GM23338 (cell line): ENCODE measurements at places on chromosomes 7 and 10. TPM values are rescaled to one million over a fixed set of nuclear protein-coding genes. Genes with fewer than 3 reads are reported as not detected.

TRPV6 gene
- total RNA-seq: 0.43 and 0.80 TPM in 2 replicates

BTAF1 gene
- total RNA-seq: 47.3 and 55.7 TPM in 2 replicates

CHRM2 gene
- 0.35 TPM in 2 replicates for total RNA-seq

C10orf62 gene
- total RNA-seq: not detected in 2 replicates

LARP4B gene
- 52.3 and 59.6 TPM in 2 replicates for total RNA-seq

TSPAN14 gene
- 31.8 and 40.7 TPM in 2 replicates for total RNA-seq

EBF3 gene
- 0.23 and 0.49 TPM in 2 replicates for total RNA-seq

ADAM8 gene
- total RNA-seq: 5.5 and 7.4 TPM in 2 replicates

ACTL6B gene
- 0.69 TPM in 1 of 2 replicates, not detected in the other for total RNA-seq

CYP2C8 gene
- 2.1 and 4.1 TPM in 2 replicates for total RNA-seq

BICC1 gene
- 2.1 and 2.2 TPM in 2 replicates for total RNA-seq

CCNY gene
- 29.0 and 32.0 TPM in 2 replicates for total RNA-seq

NFE2L3 gene
- 129 and 142 TPM in 2 replicates for total RNA-seq

DPP6 gene
- not detected in 2 replicates for total RNA-seq

TDRD1 gene
- total RNA-seq: 1.5 and 1.7 TPM in 2 replicates

RGR gene
- not detected in 2 replicates for total RNA-seq

SLC16A12 gene
- total RNA-seq: 1.3 and 2.0 TPM in 2 replicates

POLR1F gene
- total RNA-seq: 35.2 and 38.1 TPM in 2 replicates

LANCL2 gene
- total RNA-seq: 9.8 and 10.7 TPM in 2 replicates

CRYGN gene
- total RNA-seq: 0.59 and 1.1 TPM in 2 replicates

CRPPA gene
- total RNA-seq: 0.45 and 1.0 TPM in 2 replicates

NEUROG3 gene
- 0.16 TPM in 1 of 2 replicates, not detected in the other for total RNA-seq

AKR1C3 gene
- 5.1 and 6.9 TPM in 2 replicates for total RNA-seq

C10orf95 gene
- total RNA-seq: 0.69 TPM in 1 of 2 replicates, not detected in the other

SPRN gene
- total RNA-seq: 0.31 TPM in 1 of 2 replicates, not detected in the other

UCN3 gene
- not detected in 2 replicates for total RNA-seq

ADCY1 gene
- total RNA-seq: 14.6 and 18.7 TPM in 2 replicates

MPP7 gene
- total RNA-seq: 8.0 and 9.4 TPM in 2 replicates

AS3MT gene
- total RNA-seq: 8.8 and 10.5 TPM in 2 replicates

CYP2E1 gene
- 0.74 and 2.2 TPM in 2 replicates for total RNA-seq
